Chondrocyte (in vitro differentiated cells): ENCODE measurements at places on chromosomes 16 and 17. TPM values are rescaled to one million over a fixed set of nuclear protein-coding genes. Genes with fewer than 3 reads are reported as not detected.

Gene KRT33A
- total RNA-seq = not detected in 3 replicates

Gene BAIAP3
- total RNA-seq = 0.36 to 1.7 TPM (median 1.5 TPM) in 3 replicates

Gene CLEC10A
- not detected in 3 replicates for total RNA-seq

Gene KRT39
- total RNA-seq = not detected in 3 replicates

Gene CD300C
- total RNA-seq = not detected in 3 replicates

Gene TBC1D3D
- 0.27 TPM in 1 of 3 replicates, not detected in the others for total RNA-seq
